ENCODE measurements at places on chromosomes 11 and 22.

DNA sequence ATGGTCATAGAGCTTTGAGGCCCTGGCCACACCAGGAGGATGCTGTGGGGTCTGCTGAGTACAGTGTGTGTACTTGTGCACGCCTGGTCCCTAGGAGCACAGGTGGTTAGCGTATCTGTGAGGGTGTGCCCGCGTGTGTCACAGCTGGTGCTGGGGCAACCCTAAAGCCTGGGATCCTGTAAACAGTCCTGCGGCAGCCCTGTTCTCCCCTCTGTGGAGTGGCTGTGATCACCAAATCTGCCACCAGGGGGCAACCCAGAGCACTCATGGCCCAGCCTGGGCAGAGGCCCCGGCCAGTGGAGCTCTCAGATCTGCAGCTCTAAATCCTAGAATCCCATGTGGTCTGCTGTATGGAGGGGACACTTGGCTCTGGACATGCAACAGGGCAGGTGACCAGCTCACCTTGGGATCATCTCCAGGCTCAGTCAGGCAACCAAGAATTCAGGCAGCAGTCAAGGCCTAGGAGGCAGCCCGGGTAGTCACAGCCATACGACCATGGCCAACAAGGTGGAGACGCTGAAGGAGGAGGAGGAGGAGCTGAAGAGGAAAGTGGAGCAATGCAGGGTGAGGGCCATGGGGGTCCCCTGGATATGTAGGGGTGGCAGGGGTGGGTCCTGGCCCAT is 3.9 kb downstream of the SH3BP1 start:
- H3K27ac ChIP-seq, result no peak overlapping the region
- H3K4me3 ChIP-seq, result no peak overlapping the region
- H3K4me1 ChIP-seq, result peaks cover 13% of the 10 kb centered on the region
- no peaks in the 10 kb centered on the region for H3K27me3 ChIP-seq
- H3K36me3 ChIP-seq, result peaks cover 38% of the 10 kb centered on the region

DNA sequence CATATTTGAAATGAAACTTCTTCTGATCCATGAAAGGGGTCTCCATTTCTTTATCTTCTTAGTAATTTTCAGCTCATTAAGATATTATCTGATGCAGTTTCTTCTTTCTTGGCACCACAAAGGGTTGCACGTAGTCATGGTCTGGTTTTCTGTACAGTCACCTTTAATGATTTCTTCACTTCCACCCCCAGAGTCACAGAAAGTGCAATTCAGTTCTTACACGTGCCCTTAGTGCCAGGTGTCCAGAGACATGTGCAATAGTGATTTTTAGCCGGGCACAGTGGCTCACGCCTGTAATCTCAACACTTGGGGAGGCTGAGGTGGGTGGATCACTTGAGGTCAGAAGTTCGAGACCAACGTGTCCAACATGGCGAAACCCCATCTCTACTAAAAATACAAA is 202.8 kb upstream of the MTNR1B start:
- H3K27me3 ChIP-seq, result no peaks in the 10 kb centered on the region
- H3K36me3 ChIP-seq, result peaks cover 87% of the 10 kb centered on the region
- no peak overlapping the region for H3K27ac ChIP-seq

- peaks cover 3% of the 10 kb centered on the region for H3K4me1 ChIP-seq
- no peaks in the 10 kb centered on the region for H3K36me3 ChIP-seq
- no peaks in the 10 kb centered on the region for H3K27me3 ChIP-seq
- H3K27ac ChIP-seq, result no peak overlapping the region
These were observed 41.6 kb downstream of the EIF3F start for GRCh38 chr11:8028766-8029165.

DNA sequence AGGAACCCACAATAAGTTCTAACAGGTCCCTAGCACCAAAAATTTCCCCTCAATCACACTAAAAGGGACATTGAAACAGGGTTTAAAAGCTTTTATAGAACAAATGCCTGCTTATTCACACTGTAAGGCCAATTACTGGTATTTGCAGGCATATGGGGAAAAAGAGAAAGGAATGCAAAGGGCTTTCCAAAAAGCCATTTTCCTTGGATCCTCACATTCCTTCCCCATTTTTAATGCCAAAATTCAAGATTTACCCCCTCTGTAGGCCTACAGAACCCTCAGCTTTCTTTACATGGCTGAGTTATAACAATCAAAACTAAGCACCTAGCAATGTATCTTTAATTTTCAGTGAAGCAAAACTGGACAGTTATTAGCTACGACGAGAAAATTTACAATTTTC is 102.0 kb downstream of the SBF2 start:
- H3K27ac ChIP-seq, result no peak overlapping the region
- no peak for DNase-seq
- no peaks in the 10 kb centered on the region for H3K36me3 ChIP-seq
- no peak overlapping the region for H3K4me3 ChIP-seq
- no peaks in the 10 kb centered on the region for H3K27me3 ChIP-seq
- no peaks in the 10 kb centered on the region for H3K4me1 ChIP-seq

DNA sequence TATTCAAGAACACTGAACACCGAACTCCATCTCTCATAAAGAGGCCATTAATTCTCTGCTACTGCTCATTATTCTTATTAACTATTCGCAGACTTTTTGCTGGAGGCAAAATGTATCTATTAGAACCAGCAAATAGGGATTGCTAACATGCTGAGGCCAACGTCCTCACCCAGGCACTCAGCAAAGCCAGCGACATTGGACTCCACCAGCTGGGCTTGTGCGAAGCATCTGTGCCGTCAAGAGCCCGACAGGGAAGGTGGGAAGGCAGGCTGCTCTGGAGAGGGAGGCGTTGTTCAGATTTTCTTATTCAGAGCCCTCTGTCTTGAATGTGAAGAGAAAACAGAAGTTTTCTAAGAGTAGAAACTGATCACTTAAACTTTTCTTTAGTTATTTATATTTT is 615.6 kb upstream of the KIRREL3 start:
- DNase-seq, result no peak
- H3K4me1 ChIP-seq, result no peaks in the 10 kb centered on the region
- no peaks in the 10 kb centered on the region for H3K36me3 ChIP-seq
- H3K27ac ChIP-seq, result no peak overlapping the region
- H3K4me3 ChIP-seq, result no peak overlapping the region

GRCh38 chr22:27596133-27596870 is 205.3 kb downstream of the MN1 start:
- H3K36me3 ChIP-seq, result no peaks in the 10 kb centered on the region
- H3K4me3 ChIP-seq, result no peak overlapping the region
- no peak for DNase-seq
- H3K27ac ChIP-seq, result no peak overlapping the region
- no peaks in the 10 kb centered on the region for H3K4me1 ChIP-seq

DNA sequence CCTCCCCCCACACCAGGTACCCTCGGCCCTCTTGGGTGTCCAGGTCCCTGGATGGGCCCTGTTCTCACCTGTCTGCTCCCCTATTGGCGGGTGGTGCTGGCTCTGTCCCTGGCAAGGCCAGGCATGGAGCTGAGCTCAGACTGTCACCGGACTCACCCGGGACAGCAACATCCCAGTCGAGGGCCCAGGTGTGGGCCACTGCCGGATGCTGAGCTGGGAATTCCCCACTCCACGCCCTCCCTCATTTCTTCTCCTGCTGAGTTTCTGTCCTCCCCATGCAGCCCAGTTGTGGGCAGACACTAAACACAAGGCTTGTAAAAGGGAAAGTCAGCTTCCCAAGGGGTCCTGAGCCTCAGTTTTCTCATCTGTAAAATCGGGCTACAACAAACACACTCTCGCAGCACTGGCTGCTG is 2.0 kb upstream of the AP5B1 start:
- peaks cover 2% of the 10 kb centered on the region for H3K36me3 ChIP-seq
- no peak overlapping the region for H3K4me3 ChIP-seq
- peaks cover 21% of the 10 kb centered on the region for H3K27me3 ChIP-seq
- DNase-seq, result no peak
- no peak overlapping the region for H3K27ac ChIP-seq

GRCh38 chr11:31803813-31804311 is 7.3 kb downstream of the PAX6 start:
- H3K27me3 ChIP-seq, result peaks cover 21% of the 10 kb centered on the region
- H3K27ac ChIP-seq, result no peak overlapping the region
- no peak overlapping the region for H3K4me3 ChIP-seq
- peaks cover 11% of the 10 kb centered on the region for H3K4me1 ChIP-seq

DNA sequence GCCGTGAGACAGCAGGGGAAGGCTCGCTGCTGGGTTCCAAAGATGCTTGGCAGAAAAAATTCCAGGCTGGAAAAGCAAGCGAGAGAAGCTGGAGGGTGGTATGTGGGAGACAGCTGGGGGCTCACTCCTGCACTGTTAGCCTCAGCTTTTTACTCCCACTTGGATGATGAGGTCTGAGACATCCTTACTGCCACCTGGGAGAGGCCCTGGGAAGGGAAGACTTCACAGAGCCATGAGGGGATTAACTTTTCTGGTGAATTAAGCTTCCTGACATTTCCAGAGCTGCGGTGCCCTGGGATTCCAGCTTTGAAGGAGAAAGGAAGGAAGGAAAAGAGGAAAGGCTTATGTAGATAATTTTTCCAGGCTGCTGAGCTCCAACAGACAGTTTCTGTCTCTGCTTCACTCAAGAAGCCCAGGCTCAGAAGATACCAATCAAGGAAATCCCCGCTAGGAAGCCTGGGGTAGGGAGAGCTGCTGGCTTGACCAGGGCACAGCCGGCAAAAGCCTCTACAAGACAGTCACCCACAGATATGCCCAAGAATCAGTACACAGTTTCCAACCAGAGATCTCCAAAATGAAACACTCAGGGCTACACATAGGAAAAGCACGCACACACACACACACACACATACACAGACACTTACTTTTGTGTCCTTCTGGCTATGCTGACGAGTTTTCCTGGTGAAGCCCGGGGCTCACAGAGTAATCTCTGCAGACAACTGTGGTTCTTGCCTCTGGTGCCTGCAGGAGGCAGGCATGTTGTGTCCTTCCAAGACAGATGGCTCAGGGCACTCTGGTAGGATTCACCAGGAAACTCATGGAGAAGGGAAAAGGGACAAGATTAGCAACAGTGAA is 907 bp downstream of the MCHR1 start:
- no peak overlapping the region for H3K27ac ChIP-seq
- no peak overlapping the region for H3K4me3 ChIP-seq
- no peak for DNase-seq
- H3K27me3 ChIP-seq, result peaks cover 3% of the 10 kb centered on the region

GRCh38 chr11:86335131-86335767 is 33.2 kb downstream of the HIKESHI start:
- DNase-seq, result no peak
- no peaks in the 10 kb centered on the region for H3K27me3 ChIP-seq
- peaks cover 6% of the 10 kb centered on the region for H3K36me3 ChIP-seq
- H3K4me1 ChIP-seq, result no peaks in the 10 kb centered on the region
- H3K27ac ChIP-seq, result no peak overlapping the region

GRCh38 chr11:10456519-10456918 is 1.5 kb downstream of the AMPD3 start:
- peaks cover 18% of the 10 kb centered on the region for H3K4me1 ChIP-seq
- no peaks in the 10 kb centered on the region for H3K36me3 ChIP-seq
- peaks cover 5% of the 10 kb centered on the region for H3K27me3 ChIP-seq
- no peak for DNase-seq

Measured in neuronal stem cell (in vitro differentiated cells).